ENCODE measurements at places on chromosomes 11 and 22.

DNA sequence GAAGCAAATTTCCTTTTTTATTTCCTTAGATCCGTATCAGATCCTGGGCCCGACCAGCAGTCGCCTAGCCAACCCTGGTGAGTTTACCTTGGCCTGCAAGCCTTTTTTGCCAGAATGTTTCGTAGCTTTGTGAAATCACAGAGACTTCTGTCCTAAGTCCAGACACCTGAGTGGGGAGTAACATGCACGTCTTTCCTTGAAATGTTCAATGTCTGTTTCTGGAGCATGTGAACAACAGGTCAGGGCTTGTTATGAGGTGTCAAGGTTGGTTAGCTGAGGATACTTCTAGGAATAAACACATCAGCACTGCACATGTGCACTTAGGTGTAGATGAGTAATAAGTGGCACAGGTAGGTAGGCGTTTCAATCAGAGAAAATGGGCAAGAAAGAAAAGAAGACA, 58.0 kb downstream of the KCNJ1 start:
- H3K27me3 ChIP-seq: no peaks in the 10 kb centered on the region
- peaks cover 69% of the 10 kb centered on the region for H3K36me3 ChIP-seq
- no peak overlapping the region for H3K4me3 ChIP-seq
- peaks cover 14% of the 10 kb centered on the region for H3K4me1 ChIP-seq
- DNase-seq: no peak
- H3K27ac ChIP-seq: no peak overlapping the region

- no peak overlapping the region for H3K27ac ChIP-seq
- no peak overlapping the region for H3K4me3 ChIP-seq
- no peaks in the 10 kb centered on the region for H3K4me1 ChIP-seq
Measured at GRCh38 chr11:55497068-55497467, 57.2 kb upstream of the OR4C15 start.

DNA sequence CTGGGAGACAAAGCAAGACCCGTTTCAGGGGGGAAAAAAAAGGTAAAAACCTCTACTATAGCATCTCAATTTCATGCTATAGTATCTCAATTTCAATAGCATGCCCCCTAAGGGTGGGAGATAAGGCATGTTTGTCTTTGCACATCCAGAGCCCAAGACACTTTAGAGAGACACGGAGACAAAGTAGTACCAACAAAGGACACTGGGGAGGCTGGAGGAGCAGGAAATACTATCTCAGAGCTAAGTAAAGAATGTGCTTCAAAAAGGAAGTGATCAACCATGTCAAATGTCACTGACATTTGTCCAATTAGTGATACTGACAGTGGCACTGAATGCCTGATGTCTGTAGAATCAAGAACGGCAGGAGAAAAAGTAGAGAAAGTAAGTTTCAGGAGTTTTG, 68.6 kb downstream of the RRAS2 start:
- H3K36me3 ChIP-seq: peaks cover 62% of the 10 kb centered on the region
- H3K27me3 ChIP-seq: no peaks in the 10 kb centered on the region
- no peak for DNase-seq
- H3K27ac ChIP-seq: no peak overlapping the region
- no peak overlapping the region for H3K4me3 ChIP-seq

GRCh38 chr11:130043575-130043974, 26.1 kb upstream of the APLP2 start:
- no peak overlapping the region for H3K27ac ChIP-seq
- H3K27me3 ChIP-seq: peaks cover 8% of the 10 kb centered on the region
- no peaks in the 10 kb centered on the region for H3K4me1 ChIP-seq
- DNase-seq: no peak
- no peak overlapping the region for H3K4me3 ChIP-seq
- no peaks in the 10 kb centered on the region for H3K36me3 ChIP-seq

- no peak overlapping the region for H3K4me3 ChIP-seq
- H3K27me3 ChIP-seq: peaks cover 56% of the 10 kb centered on the region
- no peak for DNase-seq
Measured at GRCh38 chr11:8597182-8597581, 3.2 kb upstream of the STK33 start.

GRCh38 chr11:106397787-106398501, 320.5 kb downstream of the AASDHPPT start:
- no peak overlapping the region for H3K27ac ChIP-seq
- no peak for DNase-seq
- H3K4me1 ChIP-seq: no peaks in the 10 kb centered on the region
- no peaks in the 10 kb centered on the region for H3K27me3 ChIP-seq
- H3K4me3 ChIP-seq: no peak overlapping the region
- no peaks in the 10 kb centered on the region for H3K36me3 ChIP-seq

GRCh38 chr11:73538381-73538872, 59.5 kb downstream of the FAM168A start:
- peak overlapping the region; percentile 72 for H3K27ac ChIP-seq
- H3K4me1 ChIP-seq: peaks cover 17% of the 10 kb centered on the region
- H3K27me3 ChIP-seq: no peaks in the 10 kb centered on the region
- peaks cover 1% of the 10 kb centered on the region for H3K36me3 ChIP-seq
- DNase-seq: peak; percentile 50

GRCh38 chr22:48257685-48258055, 1495.2 kb downstream of the TBC1D22A start:
- no peaks in the 10 kb centered on the region for H3K27me3 ChIP-seq
- H3K4me1 ChIP-seq: no peaks in the 10 kb centered on the region
- H3K27ac ChIP-seq: no peak overlapping the region
- H3K4me3 ChIP-seq: no peak overlapping the region

- H3K27me3 ChIP-seq: no peaks in the 10 kb centered on the region
- no peaks in the 10 kb centered on the region for H3K36me3 ChIP-seq
Measured at GRCh38 chr22:32819120-32819519, 17.6 kb downstream of the TIMP3 start.

GRCh38 chr11:61163714-61164605, 2.7 kb upstream of the VPS37C start:
- H3K4me3 ChIP-seq: no peak overlapping the region
- H3K36me3 ChIP-seq: no peaks in the 10 kb centered on the region
- peak overlapping the region; percentile 72 for H3K27ac ChIP-seq
- no peaks in the 10 kb centered on the region for H3K27me3 ChIP-seq

DNA sequence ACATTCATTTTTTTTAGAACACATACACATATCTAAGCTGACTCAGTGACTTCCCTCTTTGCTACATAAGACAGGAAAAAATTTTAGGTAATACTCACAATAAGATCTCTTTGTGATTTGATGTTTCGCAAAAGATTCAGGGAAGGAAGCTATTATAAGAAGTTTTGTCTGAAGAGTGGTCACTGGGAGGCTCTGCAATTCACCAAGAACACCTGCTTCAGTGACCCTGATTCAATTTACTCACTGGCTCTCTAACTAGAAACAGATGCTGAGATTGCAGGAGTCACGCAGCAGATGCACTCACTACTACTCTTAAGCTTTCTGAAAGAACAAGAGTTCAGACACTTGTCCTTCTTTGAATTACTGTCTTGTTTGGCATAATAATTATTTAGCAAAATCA, 193.6 kb upstream of the DDI1 start:
- no peak for DNase-seq
- H3K4me3 ChIP-seq: no peak overlapping the region
- no peaks in the 10 kb centered on the region for H3K27me3 ChIP-seq
- no peaks in the 10 kb centered on the region for H3K36me3 ChIP-seq

DNA sequence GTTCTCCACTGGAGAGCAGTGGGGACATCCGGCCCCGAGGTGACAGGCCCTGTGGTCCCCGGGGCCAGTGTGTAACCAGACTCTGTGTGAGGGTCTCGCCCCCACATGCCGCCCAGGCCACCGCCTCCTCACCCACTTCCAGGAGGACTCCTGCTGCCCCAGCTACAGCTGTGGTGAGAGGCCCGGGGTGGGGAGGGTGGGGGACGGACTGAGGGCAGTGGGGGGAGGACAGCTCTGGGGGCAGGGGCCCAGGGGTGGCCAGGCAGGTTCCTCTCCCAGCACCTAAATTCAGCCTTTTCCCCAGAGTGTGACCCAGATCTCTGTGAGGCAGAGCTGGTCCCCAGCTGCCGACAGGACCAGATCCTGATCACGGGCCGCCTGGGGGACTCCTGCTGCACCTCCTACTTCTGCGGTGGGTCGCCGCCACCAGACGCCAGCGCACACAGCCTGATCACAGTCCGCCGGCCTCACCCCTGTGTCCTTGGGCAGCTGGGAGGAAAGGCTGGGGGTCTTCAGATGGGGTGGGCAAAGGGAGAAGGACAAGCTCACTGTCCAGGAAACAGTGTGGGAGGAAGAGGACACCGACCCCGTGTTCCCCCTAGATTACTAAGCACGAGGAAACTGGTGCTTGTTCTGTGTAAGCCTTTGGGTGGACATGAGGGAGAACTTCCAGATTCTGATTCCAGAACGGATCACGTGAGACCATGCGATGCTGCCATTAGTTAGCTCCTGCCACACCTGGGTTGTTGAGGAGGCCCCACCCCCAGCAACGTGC, 84.4 kb upstream of the MYOD1 start:
- no peaks in the 10 kb centered on the region for H3K4me1 ChIP-seq
- H3K27me3 ChIP-seq: peaks cover 3% of the 10 kb centered on the region
- no peak overlapping the region for H3K27ac ChIP-seq
- no peaks in the 10 kb centered on the region for H3K36me3 ChIP-seq
- DNase-seq: no peak

DNA sequence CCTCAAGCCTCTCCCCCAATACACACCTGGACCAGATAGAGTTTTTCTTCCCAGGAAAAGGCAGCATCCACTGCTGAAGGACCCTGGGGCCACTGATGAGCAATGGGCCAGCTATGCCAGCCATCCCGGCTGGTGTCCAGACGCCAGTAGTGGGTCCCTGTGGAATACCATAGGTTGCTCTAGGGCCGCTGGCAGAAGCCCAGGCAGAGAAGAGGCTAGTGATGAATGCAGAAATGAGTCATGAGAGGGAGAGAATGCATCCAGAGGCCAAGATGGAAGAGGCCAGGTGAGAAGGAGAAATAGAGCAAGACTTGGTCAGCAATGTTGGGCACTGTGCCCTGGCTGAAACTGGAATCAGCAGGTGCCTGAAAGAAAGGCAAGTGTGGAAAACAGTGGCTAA, 8.9 kb downstream of the HPX start:
- peaks cover 4% of the 10 kb centered on the region for H3K4me1 ChIP-seq
- no peak overlapping the region for H3K4me3 ChIP-seq
- H3K36me3 ChIP-seq: no peaks in the 10 kb centered on the region
- no peak overlapping the region for H3K27ac ChIP-seq
- DNase-seq: no peak
- H3K27me3 ChIP-seq: no peaks in the 10 kb centered on the region

GRCh38 chr11:47051217-47051616, 114.7 kb downstream of the CSTPP1 start:
- H3K27me3 ChIP-seq: no peaks in the 10 kb centered on the region
- no peak for DNase-seq
- peaks cover 6% of the 10 kb centered on the region for H3K36me3 ChIP-seq
- H3K4me3 ChIP-seq: no peak overlapping the region
- no peaks in the 10 kb centered on the region for H3K4me1 ChIP-seq
- H3K27ac ChIP-seq: no peak overlapping the region

DNA sequence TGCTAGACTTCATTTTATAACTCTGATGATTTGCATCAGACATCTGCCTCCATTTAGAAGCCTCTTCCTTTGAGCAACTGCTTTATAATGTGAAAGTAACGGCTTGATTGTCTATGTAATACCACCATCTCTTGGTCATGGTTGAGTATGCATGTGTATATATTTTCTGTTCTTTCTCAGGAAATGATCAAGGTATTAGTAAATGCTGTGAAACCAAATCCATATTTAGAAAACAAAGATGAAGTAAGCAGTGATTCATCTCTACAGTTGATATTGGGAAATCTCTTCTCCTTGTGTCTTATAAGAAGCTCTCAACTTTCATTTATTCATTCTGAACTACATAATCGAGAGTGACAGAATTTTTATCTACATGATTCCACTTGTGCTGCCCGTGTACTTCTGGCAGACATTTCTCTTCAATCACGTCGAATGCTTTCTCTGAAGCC, 104.6 kb upstream of the ANO3 start:
- no peaks in the 10 kb centered on the region for H3K4me1 ChIP-seq
- no peak overlapping the region for H3K27ac ChIP-seq
- DNase-seq: no peak
- no peak overlapping the region for H3K4me3 ChIP-seq

Measured in activated CD8-positive, alpha-beta memory T cell treated with anti-CD3 and anti-CD28 coated beads, Interleukin-2, amount 10 ng/mL, durations not matched to agents 7 days and 5 days (primary cell).